Right lung (tissue), 10 donors: ENCODE measurements at places on chromosomes 1 and 21. TPM values are rescaled to one million over a fixed set of nuclear protein-coding genes. Genes with fewer than 3 reads are reported as not detected.

The SLC25A34 gene
- 2.8 TPM for polyA plus RNA-seq

The TEKT2 gene
- polyA plus RNA-seq, result 15.6 TPM

The CRYBG2 gene
- polyA plus RNA-seq, result 2.5 TPM

The CHIT1 gene
- 0.24 TPM for polyA plus RNA-seq

The FMOD gene
- polyA plus RNA-seq, result 73.5 TPM

The ZNF691 gene
- 17.2 TPM for polyA plus RNA-seq

The KIF14 gene
- polyA plus RNA-seq, result 3.4 TPM

The BARHL2 gene
- not detected for polyA plus RNA-seq

The CYP2J2 gene
- 2.8 TPM for polyA plus RNA-seq

The CAMSAP2 gene
- 48.8 TPM for polyA plus RNA-seq

The LYPD8 gene
- not detected for polyA plus RNA-seq

The ADAR gene
- polyA plus RNA-seq, result 154 TPM

DNA sequence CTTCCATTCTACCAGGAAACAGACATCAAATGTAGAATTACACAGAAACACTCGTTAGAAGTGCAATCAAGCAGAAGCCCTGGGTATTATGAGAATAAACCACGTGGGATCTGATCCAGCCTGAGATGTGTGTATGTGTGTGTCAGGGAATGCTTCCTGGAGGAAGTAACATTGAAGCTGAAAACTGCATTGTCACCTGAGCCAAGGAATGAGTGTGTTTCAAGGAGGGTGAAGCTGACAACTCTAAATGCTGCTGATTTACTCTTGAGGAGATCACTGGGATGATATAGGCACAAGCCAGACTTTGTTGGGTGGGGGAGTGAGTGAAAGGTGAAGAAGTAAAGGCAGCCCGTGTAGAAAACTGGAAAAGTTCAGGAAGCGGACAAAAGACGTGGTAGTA, 27.6 kb downstream of the FAAH start:
- no peak for DNase-seq

- DNase-seq, result no peak
Measured at GRCh38 chr1:27561124-27561899, 42.6 kb downstream of the AHDC1 start.

DNA sequence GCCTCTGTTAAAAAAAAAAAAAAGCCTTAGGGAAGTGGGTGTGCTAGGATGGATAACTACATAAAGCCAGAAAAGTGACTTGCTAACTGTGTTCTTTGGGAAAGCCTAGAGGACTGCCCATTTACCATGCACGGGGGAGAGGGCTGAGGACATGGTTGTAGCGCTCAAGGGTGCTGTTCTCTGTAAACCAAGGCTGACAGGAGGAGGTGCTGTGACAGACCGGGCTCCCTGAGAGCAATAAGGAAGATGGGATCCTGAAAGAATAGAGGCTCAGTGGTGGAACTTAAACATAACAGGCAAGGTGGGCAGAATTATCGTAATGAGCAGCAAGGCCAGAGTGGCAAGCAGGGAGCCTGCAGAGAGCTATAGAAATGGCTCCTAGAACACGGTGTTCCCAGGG, 98.5 kb upstream of the DISP3 start:
- no peak for DNase-seq

DNA sequence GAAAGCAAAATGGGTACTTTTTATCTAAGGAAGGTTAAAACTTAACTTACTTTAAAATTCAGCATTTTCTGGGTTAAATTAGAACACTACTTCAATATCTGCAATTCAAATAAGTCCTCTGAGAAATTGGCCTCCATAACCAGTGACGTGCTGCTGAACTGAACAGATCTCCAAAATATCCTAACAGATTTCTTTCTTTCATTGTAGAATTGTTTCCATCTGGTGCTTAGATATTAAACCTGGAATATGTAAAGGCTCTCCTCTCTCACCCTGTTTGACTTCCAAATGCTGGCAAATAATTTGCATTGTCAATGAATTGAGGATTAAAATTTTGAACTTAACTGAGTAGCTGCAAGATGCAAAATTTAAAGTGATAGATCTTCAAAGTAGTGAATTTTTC, 316.9 kb upstream of the CXADR start:
- peak; percentile 13 for DNase-seq

GRCh38 chr1:87795615-87796337, 467.1 kb downstream of the LMO4 start:
- DNase-seq, result peak; percentile 45

DNA sequence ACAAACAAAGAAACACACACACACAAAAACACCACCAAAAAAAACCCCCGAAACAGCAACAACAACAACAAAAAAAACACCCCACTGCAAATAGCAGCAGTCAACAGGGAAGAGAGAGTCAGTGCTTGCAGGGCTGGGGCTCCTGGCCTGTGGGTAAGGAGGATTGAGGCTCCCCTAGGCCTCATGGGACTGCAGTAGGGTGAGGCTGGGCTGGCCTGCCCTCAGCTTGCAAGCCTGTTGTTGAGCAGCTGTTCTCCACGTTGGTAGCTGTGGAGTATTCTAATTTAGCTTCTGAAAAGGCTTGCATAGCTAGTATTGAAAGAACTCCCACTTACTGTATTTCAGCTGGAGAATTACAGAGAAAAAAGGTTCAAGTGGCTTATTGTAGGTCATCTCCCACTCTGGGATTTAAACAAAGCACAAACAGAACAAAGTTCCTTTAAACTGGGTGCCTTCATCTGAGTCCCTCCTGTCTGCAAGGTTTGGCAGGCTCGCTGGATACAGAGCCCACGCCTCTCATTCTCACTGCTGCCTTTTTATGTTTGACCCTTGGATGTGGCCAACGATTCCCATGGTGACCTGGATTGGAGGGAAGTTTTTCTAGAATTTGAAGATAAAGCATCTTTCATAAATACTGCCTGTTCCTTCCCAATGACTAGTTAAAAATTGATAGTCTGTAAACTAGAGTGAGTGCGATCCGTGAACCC, 247.2 kb downstream of the KIF26B start:
- no peak for DNase-seq

DNA sequence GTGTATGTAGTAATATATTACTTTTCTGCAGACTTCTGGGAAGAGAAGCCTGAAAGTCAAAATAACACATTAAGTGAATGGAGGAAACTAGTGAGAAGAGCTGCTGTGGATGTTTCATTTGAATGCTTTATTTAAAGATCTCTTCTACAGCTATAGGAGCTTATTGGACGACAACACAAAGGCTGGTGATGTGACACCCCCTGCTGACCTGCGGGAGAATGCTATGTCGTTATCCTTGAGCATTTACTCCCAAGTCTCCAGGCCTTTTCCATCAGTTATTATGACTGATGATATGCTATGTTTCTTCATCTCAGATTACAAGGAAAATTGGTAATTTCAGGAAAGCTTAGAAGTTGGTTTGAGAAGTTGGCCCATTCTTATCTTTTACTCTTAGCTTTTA, 22.3 kb upstream of the PLA2G4A start:
- DNase-seq, result peak; percentile 9

- no peak for DNase-seq
Measured at GRCh38 chr1:215875712-215876111, 308.6 kb downstream of the KCTD3 start.

- no peak for DNase-seq
Measured at GRCh38 chr1:43370564-43370963, 2.8 kb upstream of the ELOVL1 start.

- no peak for DNase-seq
Measured at GRCh38 chr1:201516511-201517127, 9.7 kb upstream of the CSRP1 start.

GRCh38 chr1:39732730-39733129, 6.0 kb upstream of the PPIE start:
- DNase-seq, result no peak

- peak; percentile 58 for DNase-seq
Measured at GRCh38 chr1:87497380-87498203, 168.9 kb downstream of the LMO4 start.

- no peak for DNase-seq
Measured at GRCh38 chr1:93537924-93538323, 90.0 kb downstream of the FNBP1L start.

DNA sequence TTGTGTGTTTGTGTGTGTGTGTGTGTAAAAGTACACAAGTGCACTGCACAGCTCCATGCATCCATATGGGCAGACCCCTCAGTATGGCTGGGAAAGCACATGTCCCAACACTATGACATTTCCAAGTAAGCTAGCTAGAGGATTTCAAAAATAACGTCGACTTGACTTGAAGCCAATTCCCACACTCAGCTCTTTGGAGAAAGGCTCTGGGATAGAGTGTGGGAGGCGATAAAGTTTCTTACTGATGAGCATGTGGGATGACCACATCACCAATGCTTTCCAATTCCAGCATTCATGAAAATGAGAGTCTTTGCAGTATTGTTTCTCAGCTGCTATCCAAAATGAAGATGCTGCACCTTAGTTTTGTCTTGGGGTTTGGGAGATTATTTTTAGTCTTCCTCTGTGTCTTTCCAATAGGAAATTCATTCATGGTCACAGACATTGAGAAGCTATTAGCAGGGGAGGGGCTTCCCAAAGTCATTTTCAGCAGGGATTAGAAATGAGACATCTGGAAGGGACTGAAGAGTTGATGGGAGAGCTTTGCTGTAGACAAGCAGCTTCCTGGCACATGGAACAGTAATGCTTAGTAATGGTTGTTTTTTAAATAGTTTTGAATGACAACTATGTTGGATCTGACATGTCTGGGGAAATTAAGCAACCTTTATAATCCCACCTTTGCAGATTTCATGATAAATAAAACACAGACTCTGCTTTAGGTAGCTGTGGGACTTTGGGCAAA, 143.5 kb downstream of the ASTN1 start:
- peak; percentile 32 for DNase-seq

DNA sequence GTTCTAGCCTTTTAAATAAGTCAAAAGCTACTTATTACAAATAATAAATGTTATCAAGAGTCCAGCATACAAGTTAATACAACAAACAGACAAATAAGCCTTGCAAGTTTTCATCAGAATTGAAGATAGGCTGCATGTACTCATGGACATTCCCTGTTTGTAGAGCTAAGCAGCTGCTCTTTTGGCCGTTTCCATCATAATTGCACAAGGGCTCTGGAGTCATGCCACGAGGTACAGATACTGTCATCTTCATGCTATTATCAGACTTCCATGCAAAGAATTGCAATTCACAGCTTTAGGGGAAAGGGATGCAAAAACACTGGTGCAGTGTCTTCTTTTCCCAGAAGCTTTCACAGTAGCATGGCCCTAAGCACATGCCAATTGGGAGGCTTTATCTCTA, 52.8 kb upstream of the TBX15 start:
- DNase-seq, result peak; percentile 78

DNA sequence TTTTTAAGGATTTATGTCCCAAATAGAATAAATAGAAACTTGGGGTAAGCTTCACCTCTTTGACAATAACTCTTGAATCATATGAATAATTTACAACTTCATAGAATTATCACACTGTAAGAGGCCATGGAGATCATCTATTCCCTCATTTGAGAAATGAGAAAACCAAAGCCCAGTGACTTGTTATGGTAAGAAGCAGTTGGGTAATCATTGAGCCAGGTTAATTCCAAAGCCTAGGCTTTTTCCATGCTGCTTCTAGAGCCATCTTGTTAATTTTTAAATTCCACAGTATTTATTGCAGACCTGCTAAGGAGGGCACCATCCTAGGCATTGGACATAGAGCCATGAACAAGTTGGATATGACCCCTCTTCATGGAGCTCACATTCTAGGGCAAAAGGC, 160.5 kb downstream of the CDC7 start:
- no peak for DNase-seq

DNA sequence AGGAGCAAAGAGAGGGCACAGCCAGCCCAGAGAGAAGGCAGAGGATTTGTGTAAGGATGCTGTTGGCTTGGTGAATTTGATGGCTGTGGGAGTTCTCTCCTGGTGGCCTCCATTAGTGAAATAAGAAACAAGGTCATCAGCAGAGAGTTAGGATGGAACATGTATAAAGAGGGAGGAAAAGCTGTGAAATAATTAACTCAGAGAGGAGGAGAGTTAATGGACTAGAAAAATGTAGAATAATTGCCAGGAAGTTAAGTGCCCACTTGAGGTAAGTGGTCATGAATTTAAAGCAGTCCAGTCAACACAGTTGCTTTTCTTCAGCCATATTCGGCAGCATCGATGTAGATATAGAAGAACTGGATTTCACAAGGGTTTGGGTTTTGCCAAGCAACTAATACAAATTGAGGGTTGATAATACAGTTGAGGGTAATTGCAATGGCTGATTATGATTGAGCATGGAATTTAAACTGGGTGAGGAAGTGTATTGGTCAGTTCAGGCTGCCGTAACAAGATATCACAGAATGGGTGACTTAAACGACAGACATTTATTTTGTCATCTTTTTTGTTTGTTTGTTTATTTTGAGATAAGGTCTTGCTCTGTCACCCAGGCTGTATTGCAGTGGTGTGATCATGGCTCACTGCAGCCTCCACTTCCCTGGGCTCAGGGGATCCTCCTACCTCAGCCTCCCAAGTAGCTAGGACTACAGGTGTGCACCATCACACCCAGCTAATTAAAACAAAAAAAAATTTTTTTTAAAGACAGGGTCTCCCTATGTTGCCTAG, 31.7 kb upstream of the KLF17 start:
- peak; percentile 44 for DNase-seq

DNA sequence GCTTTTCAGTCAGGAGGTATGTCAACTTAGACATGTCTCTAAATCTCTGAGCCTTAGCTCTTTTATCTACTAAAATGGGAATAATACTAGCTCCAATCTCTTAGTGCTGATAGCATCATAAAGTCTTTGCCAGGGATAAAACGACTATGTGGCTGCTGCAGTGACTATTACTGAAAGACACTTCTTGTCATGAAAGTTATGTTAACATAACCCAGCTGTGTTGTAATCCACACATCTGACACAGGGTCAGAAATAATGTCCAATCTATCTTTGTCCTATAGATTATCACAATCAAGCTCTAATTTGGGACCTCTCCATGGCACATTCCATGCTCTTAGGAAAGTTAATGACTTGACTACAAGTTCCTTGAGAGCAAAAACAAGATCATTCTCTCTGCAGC, 62.8 kb downstream of the JAK1 start:
- DNase-seq, result no peak

- DNase-seq, result no peak
Measured at GRCh38 chr1:111412839-111413238, 14.7 kb downstream of the OVGP1 start.

GRCh38 chr21:27429710-27430341, 462.9 kb upstream of the ADAMTS5 start:
- DNase-seq, result no peak

DNA sequence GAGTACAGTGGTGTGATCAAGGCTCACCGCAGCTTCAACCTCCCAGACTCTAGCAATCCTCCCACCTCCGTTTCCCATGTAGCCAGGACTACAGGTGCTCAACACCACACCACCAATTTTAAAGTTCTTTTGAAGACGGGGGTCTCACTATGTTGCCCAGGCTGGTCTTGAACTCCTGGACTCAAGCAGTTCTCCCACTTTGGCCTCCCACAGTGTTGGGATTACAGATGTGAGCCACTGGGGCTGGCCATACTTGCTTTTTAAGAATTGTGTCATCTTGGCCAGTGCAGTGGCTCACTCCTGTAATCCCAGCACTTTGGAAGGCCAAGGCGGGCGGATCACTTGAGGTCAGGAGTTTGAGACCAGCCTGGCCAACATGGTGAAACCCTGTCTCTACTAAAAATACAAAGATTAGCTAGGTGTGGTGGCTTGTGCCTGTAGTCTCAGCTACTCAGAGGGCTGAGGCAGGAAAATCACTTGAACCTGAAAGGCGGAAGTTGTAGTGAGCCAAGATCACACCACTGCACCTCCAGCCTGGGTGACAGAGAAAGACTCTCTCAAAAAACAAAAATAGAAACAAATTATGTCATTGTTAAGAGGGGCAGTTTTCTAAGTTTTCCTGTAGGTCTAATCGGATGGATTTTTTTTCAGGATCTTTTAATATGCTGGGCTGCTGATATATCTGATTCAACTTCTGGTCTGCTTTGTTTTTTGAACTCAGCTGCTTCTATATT, 18.7 kb downstream of the AK4 start:
- DNase-seq, result no peak

- no peak for DNase-seq
Measured at GRCh38 chr1:35688161-35688560, 30.5 kb downstream of the C1orf216 start.
